Neural crest cell (in vitro differentiated cells): ENCODE measurements at places on chromosomes 5 and 9.

DNA sequence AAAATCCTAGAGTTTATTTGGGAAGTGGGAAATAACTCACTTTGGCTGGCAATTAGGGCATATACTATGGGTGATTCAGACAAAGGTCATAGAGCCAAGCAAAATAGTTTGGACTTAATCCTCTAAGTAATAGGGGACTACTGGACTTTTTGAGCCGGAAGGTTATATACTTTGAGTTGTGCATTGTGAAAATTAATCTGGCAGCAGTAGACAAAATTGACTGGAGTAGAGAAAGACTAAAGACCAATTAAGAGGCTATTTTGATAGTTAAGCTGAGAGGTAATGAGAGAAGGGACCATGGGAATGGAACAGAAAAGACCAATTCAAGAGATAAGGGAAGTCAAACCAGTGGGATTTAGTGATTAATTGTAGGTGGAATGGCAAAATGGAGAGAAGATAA lies 28.9 kb downstream of the COX7C start:
- no peak for DNase-seq

DNA sequence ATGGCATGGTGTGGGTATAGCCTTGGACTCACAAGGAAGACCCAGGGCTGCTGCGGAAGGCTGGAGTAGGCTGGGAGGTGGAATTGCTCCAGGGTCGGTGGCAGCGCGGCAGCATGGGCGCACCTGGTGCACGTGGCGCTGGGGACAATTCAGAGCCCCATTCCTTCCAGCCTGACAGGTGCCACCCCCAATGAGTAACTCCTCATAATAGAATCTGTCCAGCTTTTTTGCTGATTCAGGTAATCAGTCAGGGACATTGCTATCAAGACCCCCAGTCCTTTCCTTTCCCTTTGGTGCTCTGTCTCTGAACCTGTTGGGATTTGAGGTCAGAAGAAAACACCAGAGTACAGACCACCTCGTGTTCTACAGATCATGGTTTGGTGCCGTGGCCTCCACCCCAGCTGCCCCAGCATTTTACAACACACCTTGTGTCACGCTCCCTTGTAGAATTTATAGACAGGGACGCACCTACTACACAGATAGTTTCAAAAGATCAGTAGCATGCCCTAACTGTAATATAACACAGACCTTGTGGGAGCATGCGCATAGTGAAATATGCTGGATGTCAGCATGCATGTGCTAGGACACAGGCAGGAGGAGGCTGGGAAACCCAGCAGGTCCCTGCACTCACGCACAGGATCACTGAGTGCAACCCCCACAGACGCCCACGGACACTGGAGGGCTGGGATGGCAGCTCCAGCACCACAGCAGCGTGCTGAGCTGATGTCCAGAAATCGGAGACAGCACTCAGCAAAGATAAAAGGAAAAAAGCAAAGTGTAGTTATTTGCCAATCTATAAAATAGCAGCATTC lies 47.9 kb upstream of the CTSL start:
- DNase-seq, result no peak

GRCh38 chr9:87707805-87708506 lies 18.0 kb upstream of the CTSL start:
- no peak for DNase-seq

GRCh38 chr5:141881886-141882285 lies 3.7 kb upstream of the PCDH1 start:
- DNase-seq, result no peak

GRCh38 chr5:53438486-53439472 lies 41.6 kb upstream of the FST start:
- DNase-seq, result no peak

DNA sequence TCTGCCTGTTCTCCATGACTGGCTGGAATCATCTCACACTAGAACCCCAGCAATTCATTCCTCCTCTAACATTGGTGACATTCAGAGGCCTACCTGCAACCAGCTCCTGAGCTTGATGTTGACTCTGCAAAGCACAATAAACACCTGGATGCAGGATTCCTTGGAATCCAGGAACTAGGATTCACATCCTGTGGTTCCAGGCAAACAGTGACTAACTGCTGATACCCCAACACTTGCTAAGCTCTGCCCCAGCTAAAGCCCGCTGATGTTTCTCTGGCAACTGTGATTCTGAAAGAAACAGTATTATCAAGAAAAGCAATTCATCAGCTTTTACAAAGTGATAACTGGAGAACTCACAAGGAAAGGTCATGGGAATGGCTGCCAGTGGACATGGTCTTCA lies 29.2 kb downstream of the SUSD1 start:
- DNase-seq, result no peak

DNA sequence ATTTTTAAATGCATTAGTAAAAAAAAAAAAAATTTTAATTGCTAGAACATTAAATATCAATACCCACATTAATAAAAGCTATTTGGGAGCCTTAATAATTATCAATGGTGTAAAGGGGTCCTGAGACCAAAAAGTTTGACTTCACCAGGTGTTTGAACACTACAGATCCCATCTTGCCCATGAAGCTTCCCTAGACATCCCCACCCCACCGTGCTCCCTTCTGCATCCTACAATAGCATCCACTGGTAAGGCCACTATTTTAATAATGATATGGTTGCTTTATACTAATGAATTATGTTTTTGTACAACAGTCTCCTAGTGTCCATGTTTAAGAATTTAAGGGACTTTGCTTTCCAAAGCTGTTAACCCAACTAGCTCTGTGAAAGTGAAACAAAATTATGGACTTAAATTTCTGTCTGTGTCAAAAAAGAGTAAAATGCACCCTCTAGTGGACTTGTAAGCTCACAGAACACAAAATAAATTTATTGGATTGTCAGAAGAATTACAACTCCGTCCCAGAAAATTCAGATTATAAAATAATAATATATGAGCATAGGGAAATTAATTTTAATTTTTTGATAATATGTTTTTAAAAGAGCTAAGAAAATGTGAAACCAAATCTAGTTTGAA lies 76.0 kb downstream of the ARL15 start:
- DNase-seq, result no peak

DNA sequence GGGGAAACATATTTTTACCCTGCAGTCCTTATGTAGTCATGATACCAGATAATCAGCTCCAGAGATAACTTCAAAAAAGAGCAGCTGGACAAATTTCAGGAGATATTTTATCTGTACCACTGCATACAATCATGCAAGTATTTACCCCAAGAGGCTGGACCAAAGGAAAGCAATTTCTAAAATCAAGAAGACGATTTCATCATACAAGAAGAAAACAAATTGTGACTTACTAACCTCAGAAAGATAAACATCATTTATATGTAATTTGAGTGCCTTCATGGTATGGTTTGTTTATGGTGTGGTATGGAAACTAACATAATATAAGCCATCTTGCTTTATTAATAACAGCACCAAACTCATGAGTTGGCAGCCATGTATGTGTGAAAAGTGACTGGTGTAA lies 603.6 kb downstream of the PSAT1 start:
- DNase-seq, result no peak

DNA sequence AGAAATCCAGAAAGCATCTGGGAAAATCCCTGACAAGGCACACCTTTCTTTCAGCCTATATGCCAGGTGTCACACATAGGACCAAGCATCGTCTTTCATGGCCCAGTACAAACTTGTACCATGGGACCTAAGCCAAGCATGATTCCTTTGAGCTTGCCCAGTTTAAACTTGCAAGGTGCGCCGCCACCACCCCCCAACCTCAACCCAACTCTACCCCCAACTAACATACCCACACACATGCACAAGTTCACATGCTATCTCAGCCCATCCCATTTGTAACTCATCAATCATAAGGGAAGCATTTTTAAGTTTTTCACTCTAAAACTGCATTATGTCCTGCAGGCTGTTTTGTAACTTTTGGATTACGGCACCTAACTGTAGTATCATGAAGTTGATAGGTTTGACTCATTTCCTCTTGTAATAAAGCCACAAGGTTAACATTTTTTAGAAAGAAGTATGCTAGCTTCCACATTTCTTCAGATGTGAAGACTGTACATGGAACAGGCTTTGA lies 145.9 kb upstream of the FST start:
- DNase-seq, result no peak

GRCh38 chr5:178526773-178527457 lies 63.3 kb downstream of the COL23A1 start:
- DNase-seq, result no peak

- DNase-seq, result no peak
Observed at GRCh38 chr9:124489222-124489621, 18.0 kb downstream of the NR5A1 start.

DNA sequence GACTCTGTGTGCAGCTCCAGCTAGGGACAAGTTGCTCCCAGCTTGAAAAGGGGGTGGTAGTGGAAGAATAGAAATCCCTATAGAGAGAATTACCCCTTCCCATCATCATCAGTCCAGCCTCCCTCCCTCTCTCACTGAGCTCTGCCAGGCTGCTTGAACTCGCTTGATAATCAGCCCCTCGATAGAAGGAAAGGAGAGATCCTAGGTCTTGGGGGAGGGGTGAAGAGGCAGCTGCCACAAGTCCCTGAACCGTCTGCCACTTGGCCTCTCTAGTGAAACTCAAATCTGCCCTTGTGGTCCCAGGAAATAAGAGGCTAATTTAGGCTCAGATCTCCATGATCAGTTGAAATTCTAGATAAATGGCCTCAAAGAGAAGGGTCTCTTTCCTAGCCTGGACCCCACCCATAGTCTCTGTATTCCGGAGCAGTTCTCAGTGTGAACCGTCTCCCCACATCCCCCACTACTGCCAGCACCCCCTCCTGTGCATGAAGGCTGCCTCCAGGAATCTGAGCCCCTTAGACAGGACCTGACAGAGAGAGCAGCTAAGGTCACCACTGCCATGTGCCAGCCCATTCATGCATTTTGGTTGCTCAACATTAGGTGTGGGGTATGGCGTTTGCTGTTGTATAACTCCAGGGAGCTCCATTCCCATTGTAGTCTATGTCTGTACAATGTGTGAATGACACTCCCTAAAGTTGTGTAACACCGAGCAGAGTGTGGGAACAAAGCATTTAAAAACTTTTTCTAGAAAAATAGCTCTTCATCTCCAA lies 5.5 kb downstream of the DNAJB5 start:
- DNase-seq, result no peak

- no peak for DNase-seq
Observed at GRCh38 chr9:31393240-31393639, 991.2 kb upstream of the ACO1 start.

DNA sequence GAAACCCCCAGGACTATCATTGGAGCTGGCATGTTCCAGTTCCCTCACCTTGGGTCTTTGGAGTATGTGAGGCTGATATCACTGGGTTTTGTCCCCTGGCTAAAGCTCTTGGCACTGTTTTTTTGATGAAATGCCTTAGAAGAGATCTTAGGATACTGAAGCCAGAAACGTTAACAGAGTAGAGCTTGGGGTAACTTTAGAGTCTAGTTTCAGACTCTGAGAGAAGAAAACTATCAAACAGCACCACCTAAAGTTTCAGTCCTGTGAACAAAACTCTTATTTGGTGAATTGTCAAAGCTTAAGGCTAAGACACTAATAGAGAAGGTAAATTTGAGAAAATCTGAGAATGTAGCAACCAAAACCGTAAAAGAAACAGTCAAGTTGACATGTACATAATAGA lies 111.7 kb upstream of the PUM3 start:
- no peak for DNase-seq

GRCh38 chr5:1764606-1764960 lies 35.1 kb downstream of the MRPL36 start:
- DNase-seq, result no peak

DNA sequence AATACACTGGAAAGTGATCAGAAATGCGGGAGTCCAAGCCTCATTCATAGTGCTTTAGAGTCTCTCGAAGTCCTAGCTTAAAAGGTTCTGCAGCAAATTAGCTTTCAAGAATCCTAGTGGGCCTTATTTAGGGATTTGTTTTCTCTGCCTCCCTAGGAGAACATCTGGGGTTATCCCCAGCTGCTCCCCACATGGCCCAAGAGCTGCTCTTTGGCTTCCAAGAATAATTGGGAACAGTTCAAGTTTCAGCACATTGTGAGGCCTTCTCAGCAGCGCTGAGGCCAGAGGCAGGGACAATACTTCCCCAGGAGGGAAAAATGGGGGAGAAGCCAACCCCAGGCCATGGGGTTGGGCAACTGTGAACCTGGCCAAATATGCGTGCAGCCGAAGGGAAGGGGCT lies 108.7 kb downstream of the LIFR start:
- DNase-seq, result no peak

DNA sequence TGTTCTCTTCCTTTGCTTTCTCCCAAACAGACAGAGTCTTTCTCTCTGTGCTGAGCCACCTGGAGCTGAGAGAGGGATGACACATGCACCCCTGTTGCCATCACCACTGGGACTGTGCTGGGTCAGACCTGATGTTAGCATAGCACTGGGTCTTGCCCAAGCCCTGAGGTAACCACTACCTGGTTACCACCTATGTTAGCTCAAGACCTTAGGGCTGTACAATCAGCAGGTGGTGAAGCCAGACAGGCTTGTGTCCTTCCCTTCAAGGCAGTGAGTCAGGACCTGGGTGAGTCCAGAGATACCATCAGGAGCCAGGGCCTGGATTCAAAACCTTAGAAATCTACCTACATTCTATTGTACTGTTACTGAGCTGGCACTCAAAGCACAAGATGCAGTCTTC lies 32.1 kb downstream of the FST start:
- no peak for DNase-seq

- no peak for DNase-seq
Observed at GRCh38 chr5:102583276-102584124, 84.7 kb upstream of the SLCO6A1 start.

DNA sequence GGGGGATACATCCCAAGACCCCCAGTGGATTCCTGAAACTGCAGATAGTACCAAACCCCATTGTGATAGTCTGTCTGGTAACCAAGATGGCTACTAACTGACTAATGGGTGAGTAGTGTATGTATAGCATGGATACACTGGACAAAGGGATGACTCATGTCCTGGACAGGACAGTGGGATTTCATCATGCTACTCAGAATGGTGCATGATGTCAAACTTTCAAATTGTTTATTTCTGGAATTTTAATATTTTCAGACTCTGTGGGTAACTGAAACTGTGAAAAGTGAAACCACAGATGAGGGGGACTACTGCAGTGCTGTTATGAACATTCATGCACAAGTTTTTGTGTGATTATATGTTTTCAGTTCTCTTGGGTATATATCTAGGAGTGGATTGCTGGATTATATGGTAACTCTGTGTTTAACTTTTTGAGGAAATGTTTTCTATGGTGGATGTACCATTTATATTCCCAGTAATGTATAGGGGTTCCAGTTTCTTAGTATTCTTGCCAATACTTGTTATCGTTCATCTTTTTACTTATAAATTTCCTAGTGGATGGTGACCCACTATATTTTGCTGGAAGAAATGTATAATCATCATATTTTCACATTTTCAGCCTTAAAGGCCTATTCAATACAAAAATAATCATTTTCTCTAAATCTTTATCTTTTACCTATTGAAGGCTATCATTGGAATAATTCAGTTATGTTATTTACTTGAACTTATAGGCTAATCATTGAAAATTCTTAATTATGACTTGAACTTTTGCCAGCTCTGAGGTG lies 140.9 kb downstream of the NR3C1 start:
- DNase-seq, result no peak

DNA sequence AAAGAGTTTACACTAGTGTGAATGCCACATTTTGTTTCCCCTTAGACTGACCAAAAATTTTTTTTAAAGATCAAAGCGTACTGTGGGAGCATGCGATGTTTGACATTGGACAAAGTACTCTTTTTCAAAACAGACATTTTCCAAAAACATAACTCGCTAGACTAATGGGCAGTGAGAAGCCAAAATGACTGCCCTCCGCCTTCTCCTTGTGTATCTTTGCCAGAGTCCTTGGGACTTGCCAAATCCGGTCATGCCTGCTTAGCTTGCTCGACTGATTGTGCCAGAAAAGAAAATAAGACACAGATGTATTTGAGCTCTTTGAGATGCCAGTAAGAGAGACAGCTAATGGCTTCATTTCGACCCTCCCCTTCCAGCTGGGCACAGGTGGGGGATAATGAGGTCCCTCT lies 157.5 kb downstream of the MAPKAP1 start:
- no peak for DNase-seq
